ENCODE measurements at places on chromosomes 2 and 18.

DNA sequence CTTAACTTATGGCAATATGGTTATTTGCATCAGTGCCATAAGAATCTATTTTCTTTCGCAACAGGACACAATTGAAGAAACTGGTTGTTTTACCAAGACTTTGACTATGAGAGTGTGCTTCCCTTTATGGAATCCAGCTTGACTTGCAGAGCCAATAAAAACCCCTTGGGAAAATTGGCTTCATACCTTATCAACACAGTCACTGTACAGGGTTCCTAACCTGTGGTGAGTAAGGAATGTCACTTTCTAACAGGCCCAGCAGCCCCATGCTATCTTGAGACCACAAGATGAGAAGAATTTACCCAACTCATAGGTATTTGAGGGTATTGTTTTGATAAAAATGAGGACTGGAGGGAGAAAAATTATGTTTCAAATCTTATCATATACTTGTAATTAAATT, 418.5 kb upstream of the MAP2 start:
- no peak for DNase-seq

DNA sequence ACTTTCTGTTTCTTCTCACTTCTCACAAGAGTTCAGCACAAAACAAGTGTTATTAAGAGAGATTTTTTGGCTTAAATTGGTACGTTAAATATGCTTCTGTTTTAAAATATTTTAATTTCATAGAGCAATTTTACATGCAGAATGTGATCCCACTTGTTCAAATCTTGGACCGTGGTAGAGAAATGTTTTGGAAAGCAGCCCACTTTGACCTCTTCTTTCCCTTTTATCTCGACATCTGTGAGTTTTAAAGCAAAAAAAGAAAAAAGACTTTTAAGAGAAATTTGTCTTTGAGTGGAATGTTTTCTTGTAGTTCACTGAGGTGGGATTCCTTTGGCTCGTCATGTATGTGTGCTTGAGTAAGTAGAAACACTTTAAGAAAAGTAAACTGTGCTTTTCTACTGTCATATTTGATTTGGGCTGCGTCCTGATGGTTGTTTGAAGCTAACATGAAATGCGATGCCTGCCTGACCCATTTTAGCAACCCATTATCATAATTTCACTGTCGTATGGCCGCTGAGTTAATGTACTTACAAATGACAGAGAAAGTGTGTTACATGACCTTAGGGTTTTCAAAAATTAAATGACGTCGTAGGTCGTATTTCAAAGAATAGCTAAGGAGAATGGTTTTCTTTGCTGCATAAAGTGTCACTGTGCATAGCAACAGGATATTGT, 54.5 kb downstream of the TSHZ1 start:
- no peak for DNase-seq

- no peak for DNase-seq
Measured at GRCh38 chr2:11305958-11306357, 38.5 kb downstream of the ROCK2 start.

DNA sequence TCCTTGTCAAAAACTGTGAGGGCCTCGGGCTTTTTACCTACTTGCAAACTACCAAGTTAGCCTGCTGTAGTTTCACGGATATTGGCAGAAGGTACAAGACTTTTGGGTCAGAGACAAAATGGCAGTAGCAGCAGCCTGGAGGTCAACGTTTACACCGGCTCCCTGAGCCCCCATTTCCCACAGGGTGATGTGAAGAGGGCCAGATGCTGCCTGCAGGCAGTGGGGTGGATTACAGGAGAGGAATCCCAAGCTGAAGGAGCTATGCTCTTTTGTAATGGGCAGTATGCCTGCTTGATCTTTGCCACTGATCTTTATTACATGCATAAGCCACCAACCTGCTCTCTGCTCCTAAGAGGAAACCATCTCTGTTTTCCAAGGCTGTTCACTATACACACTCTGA, 29.5 kb upstream of the SP5 start:
- no peak for DNase-seq

DNA sequence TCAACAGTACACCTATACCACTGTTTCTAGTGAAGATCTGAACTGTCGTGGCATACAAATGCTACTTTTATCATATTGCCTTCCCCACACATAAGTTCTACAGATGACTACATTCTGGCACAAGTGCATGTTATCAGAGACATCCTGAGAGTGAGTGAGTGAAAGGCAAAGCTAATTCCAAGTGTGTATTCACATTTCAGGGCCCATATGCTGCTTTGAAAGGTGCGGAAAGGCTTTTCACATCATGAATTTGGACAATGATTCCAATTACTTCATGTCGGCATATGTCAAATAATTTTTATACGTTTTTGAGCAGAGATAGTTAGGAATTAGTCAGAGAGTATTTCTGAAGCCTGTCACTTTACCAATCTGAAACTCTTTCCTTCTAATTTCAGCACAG, 101.7 kb downstream of the GAREM1 start:
- DNase-seq: no peak

DNA sequence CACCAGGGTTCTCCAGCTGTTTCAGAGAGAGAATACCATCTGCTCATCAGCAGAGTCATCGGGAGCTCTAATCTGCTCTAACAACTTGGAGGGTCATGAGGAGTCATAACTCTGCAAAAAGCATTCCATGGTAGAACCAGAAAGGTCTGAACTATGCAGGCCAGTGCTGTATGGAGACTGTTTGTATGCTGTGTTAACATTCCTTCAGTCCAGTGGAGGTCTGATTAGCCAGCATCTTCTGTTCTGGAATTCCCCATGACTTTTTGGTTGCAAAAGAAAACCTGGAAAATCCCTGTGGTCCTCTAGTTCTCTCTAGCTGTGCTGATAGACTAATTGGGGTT, 9.4 kb upstream of the ITGB6 start:
- DNase-seq: no peak

DNA sequence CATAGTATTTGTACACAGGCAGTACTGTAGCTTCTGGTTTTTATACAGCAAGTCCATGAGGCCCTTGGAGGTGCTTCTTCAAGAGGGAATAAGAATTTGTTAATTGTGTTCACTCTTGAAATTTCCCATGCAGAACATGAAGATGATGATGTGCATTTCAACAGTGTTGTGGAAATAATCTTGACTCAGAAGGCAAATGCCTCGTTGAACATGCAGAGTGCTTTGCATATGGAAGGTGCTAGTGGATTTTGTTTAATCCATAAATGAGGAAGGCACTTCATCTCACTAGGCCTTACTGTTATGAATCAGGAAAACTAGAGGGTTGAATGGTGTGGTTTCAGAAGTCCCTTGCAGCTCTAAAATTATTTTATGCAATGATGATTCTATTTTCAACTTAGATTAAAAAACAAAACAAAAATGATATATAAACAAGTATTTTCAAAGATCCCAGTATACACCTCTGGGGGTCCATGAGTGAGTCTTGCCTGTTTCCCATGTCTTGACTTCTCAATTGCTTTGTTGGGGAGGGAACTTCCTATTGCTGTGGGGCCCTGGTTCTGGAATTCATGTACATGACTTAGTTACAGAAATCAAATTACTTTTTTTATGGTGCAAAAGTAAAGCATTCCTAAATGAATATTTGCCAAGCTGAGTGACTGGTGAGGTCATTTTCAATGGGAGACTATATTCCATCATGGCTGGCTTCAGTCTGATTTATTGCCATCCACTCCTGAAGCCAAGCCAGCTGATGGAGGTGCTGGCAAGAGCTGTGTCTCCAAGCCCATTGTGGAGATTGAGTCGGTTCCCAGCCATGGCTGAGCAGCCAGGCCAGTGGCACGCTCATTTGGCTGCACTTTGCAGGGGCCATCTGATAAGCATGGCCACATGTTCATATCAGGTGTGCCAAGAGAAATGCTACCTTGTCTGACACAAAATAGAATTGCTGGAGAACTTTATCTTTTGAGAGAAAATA, 56.5 kb downstream of the MGAT5 start:
- DNase-seq: no peak

GRCh38 chr2:207333599-207334300, 168.0 kb upstream of the KLF7 start:
- no peak for DNase-seq

DNA sequence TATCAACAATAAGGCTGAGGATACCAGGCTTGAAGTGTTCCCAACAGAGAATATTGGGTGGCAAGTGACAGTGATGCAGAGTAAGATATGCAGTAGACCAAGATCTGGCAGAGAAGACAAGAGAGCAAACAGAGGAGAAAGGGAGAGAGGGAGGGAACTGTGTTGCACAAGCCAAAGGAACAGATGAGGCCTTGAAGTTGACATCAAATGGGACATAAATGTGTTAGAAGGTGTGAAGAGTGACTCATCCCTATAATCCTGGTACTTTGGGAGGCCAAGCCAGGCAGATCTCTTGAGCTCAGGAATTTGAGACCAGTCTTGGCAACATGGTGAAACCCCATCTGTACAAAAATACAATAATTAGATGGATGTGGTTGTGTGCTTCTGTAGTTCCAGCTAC, 342.9 kb downstream of the PARD3B start:
- DNase-seq: no peak

GRCh38 chr18:23250893-23251656, 115.8 kb downstream of the CABLES1 start:
- DNase-seq: no peak

- DNase-seq: peak; percentile 52
Measured at GRCh38 chr2:204967199-204967960, 422.1 kb downstream of the PARD3B start.

GRCh38 chr2:41910126-41910525, 137.7 kb upstream of the PKDCC start:
- no peak for DNase-seq

DNA sequence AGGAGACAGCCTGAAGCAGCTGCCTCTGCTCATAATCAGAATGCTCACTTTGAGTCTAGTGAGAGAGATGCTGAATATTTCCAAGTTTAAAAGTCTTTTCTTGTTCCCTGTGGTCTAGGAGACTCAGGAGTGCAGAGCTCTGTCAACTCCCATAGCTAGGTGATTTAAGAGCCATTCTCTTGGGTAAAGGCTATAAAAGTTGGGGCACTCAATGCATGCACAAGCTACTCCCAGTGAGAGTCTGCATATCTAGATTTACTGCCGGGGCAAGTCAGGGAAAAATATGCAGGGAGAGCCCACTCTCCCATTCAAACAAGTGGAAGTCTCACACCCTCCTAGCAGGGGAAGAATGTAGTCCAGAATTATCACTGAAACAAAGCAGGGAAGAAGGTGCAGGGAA, 408.6 kb upstream of the KCNJ3 start:
- no peak for DNase-seq

GRCh38 chr2:2933426-2933825, 444.2 kb downstream of the EIPR1 start:
- no peak for DNase-seq

GRCh38 chr18:59910967-59911366, 11.2 kb downstream of the PMAIP1 start:
- no peak for DNase-seq

GRCh38 chr18:35386600-35387100, 9.5 kb upstream of the ZNF396 start:
- peak; percentile 64 for DNase-seq

GRCh38 chr2:170715062-170715931, at the start of gene SP5:
SP5 (plus strand) TSS chr2:170715337; CDS start chr2:170715513, 176 bp downstream.
- peak; percentile 14 for DNase-seq

GRCh38 chr2:120346026-120346666, at the start of gene INHBB:
INHBB (plus strand) TSS chr2:120346136; CDS start chr2:120346189, 53 bp downstream.
- DNase-seq: no peak

GRCh38 chr2:235668782-235669181, 174.9 kb downstream of the AGAP1 start:
- no peak for DNase-seq

- peak; percentile 10 for DNase-seq
Measured at GRCh38 chr2:27123302-27124150, at the start of gene ABHD1. ABHD1 (plus strand) TSS chr2:27123815; CDS start chr2:27123949, 134 bp downstream.

DNA sequence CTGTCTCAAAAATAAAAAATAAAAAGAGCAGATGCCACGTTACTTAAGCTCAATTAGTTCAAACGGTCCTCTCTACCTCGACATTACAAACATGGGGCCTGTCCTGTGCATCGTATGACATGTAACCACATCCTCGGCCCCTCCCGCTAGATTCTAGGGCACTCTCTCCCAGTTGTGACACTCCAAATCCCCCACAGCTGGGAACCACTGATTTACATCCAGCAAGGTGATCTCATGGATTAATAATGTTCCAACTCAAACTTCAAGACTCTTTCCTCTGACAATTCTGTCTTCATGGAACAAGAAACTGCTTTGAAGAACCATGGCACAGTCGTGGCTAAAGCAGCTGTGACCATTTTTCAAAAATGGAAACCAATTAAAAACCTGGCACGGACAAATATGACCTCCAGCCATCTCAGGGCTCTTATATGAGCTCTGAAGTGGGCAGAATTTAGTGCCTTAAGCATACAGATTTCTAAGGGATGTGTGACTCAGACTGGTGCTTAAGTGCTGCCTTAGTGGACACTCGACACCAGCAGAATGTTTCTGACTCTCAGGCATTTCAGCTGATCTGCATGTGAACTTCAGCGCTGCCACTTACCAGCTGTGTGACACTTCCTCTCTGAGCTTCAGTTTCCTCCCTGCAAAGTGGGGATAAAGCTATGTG, 31.7 kb upstream of the ASAP2 start:
- no peak for DNase-seq

GRCh38 chr2:165112133-165112573, 91.7 kb downstream of the SCN3A start:
- no peak for DNase-seq

Data from T-cell (primary cell).